ENCODE measurements at places on chromosomes 7 and 10. TPM values are rescaled to one million over a fixed set of nuclear protein-coding genes. Genes with fewer than 3 reads are reported as not detected.

Gene C10orf143
- total RNA-seq: 3.6 TPM

DNA sequence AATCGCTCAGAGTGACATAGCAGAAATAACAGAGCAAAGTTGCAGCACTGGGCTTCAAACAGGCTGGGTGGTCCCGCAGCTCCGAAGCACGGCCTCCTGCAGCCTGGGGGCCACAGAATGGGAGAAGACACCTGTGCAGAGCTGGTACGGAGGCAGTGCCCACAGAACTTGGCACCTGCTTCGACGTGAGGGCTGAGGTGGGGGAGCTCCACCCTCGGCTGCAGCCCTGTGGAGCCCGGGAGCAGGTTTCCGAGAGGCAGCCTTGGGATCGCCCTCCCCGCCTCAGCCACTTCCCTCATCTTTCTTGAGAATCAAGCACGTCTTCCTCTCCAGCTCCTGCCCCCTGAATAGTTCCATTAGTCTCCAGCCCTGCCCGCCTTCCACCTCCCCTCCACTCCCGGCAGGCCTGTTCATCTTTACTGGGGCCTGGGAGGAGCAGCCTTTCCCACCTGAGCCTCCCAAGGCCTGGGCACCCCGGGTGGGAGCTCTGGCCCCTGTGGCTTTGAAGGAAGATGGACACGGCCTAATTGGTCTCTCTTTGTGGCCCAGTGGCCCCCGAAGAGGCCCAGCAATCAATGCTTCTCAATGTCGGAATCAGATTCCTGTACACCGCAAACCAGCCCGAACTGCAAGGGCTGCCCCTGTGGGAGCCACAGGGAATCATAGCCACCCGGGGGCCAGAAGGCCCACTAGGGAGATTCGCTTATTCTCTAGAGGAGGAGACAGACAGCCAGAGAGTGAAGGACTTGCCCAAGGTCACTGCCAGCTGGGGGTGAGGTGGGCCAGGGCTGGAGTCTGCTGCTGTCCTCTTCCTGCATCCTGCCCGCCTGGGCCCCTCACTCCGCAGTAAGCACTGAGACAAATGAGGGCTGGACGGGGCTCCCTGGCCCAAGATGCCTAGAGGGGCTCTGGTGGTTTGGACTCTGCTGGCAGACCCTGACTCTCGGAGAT, 17.0 kb upstream of the PCBD1 start:
- DNase-seq: no peak

Gene STEAP1B
- total RNA-seq: not detected

Gene AGBL3
- total RNA-seq: 1.5 TPM

DNA sequence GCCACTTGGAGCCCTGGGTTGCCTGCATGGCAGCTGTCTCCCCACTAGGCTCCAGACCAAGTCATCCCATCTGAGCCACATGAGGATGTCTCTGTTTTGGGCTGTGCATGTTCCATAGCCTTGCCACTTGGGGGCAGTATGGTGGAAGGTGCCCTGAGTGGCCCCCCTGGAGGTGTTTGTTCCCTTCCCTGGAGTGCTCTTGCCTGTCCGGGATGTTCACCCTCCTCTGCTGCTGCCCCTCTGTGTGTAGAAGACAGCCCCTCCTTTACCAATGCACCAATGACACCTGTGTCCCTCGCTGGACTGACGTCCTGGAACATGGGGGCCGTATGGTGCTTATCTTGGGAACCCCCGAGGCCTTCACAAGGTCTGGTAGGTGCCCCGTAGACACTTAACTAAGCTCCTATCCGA, 100.2 kb downstream of the ACTR3B start:
- no peak for DNase-seq

DNA sequence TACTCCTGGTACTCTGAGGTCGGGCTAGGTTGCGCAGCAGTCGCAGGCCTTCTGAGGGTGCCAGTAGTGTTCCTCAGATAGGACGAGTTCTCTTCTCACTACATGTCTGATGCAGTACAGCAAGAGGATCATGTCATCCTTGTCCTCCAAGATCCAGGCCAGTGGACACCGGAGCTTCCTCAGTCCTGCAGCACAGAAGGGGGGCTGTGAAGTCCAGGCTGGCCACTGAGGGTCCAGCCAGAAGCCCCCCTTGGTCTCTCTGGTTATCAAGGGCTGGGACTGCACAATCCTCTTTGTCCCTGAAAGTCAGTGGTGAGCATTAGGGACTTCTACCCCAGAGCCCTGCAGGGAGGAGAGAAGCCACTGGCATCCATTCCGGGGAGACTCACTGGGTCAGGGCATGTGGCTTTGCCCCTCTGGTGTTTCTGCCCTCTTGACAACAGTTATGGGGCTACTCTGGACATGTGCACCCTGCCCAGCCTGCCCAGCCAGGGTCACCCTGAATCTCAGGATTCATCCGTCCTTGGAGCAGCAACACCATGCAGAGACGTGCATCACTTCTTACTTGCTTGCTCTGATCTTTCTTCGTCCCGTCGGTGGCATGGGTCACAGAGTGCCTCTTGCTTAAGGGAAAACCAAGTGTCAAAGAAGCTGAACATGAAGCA, 125.7 kb downstream of the ADCY1 start:
- DNase-seq: no peak

GRCh38 chr7:159147687-159148086, 3.0 kb upstream of the VIPR2 start:
- no peak for DNase-seq

DNA sequence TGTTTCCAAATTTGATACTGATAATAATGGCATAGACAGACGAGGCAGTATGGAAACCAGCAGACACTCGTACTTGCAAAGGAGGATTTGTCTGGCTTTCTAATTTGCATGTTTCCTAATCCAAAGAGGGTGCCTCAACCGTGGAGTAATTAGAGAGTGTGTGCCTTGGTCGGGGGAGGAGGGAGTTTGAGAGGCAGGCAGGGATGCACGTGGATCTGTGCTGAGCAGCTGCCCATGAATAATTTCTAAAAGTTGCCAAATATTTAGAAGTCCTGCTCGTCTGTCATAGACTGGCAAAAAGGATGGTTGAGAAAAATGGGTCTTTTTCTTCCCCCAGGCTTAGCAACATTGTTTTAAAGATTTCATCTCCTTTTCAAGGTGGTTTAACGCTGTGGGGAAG, 69.4 kb downstream of the PTPRE start:
- no peak for DNase-seq

DNA sequence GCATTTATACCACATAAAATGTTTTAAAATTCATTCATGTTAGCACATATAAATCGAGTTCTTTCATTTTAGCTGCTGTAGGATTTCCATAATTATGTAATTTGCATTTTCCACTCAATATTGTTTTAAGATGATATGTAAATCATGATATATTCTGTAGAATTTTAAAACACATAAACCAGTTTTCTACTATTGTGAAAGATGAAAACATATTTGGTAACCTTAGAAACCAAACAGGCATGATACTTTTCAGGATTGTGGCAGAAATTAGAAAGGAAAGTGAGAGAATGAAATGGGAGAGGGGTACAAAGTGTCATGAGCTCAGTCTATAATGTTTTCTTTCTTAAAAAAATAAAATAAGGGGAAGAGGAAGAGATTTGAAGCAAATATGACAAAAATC, 269.3 kb downstream of the PPP1R3A start:
- no peak for DNase-seq

DNA sequence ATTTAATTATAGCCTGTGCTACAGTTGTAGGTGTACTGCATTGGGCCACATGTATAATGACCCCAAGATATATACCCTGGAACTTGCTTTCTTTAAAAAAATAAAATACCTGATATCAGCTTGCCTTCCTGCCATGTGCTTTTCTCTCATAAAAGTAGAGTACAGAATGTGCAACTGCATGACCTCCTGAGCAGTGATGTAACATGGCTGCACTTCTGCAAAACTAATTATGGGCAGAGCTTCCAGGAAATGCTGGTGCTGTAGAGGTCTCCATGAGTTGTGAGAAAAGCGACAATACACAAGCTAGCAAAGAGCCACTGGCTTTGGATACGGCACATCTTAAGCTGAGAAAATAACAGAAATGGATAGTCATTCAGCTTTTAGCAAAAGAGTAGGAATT, 6.5 kb upstream of the ERLIN1 start:
- DNase-seq: no peak

- DNase-seq: peak; percentile 22
Measured at GRCh38 chr10:26890956-26891355, 30.2 kb upstream of the ABI1 start.

DNA sequence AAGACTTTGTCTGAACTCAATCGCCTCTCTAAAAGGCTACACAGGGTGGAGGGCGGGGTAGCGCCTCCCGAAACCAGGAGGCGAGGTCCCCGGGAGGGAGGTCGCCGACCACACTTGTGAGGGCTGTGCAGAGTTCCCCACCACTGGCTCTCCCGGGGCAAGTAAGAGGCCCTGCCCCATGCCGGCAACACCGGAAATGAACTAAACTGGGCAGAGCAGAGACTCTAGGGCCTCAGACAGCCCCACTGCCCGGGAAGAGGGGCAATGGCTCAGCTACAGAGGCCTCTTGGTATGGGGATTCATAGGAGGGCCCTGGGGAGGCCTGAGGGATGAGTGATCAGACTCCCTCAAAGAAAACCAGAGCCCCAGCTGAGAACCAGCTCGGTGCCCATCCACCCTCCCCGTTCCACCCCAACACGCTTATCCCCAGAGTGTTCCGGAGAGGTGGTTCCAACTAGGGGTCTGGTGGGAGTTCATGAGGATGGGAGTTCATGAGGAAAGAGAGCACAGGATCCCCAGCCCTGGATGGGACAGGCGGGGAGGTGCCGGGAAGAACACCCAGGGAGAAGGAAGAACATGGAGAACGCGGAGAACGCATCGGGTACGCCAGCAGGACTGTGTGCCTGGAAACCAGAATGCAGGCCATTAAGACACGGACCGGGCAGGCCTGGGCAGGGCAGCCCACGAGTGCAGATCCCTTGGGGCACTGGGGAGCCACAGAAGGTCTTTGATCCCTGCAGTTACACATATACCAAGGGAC, 89.4 kb upstream of the MYL10 start:
- no peak for DNase-seq

Gene SMC3
- total RNA-seq: 77.9 TPM

Gene SLC26A5
- not detected for total RNA-seq

Gene ADRB1
- not detected for total RNA-seq

DNA sequence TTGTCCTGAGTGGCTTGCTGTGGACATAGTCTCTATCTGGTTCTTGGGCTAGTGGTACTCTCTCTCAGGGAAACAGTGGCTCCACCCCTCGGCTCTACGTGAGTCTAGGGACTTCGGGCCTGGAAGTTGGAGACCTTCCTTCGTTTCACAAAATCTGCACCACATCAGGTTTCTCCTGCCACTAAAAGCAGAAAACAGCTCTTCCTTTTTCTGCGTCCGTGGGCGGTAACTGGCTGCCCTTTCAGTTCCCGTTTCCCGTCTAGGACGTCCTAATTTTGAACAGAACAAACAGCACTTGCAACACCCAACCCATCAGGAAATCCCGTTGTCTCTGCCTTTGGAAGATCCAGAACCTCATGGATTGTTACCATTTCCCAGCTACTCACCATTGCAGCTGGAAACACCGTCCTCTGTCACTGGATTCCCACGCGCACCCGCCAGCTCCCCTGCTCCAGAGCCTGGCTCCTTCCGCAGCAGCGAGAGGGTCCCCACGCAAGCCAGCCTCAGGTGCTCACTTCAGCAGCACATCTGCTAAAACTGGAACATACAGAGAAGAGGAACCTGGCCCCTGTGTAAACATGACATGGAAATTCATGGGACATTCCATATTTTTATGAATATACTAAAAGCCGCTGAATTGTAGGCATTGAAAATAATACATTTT, 311.4 kb upstream of the AKR1E2 start:
- DNase-seq: no peak

Measured in activated T-helper 1 cell treated with anti-CD3 and anti-CD28 coated beads, Interleukin-12 subunit alpha, Interleukin-12 subunit beta, Interleukin-2, Interleukin-4 antibody, amounts not matched to agents 30 ng/mL and 10 ng/mL and 1 ng/mL, durations not matched to agents 14 hours and 24 hours and 36 hours (primary cell).